GM06990 (cell line): ENCODE measurements at places on chromosomes 6 and 20.

GRCh38 chr6:32814145-32814544 is 2.7 kb downstream of the HLA-DOB start:
- DNase-seq, result no peak

GRCh38 chr20:62849431-62849830 is 12.2 kb downstream of the TCFL5 start:
- DNase-seq, result no peak

DNA sequence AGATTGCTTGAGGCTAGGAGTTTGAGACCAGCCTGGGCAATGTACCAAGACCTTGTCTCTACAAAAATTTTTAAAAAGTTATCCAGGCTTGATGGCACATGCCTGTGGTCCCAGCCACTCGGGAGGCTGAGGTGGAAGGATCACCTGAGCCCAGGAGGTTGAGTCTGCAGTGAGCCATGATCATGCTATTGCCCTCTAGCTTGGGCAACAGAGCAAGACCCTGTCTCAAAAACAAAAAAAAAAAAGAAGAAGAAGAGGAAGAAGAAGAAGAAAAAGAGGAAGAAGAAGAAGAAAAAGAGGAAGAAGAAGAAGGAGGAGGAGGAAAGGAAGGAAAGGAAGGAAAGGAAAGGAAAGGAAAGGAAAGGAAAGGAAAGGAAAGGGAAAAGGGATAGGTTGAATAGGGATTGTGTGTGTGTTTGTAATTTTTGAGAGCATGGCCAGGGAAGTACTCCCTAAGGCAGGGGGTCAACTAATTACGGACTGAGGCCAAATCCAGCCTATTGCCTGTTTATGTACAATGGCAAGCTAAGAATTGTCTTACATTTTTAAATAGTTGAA is 43.0 kb upstream of the ZNF217 start:
- DNase-seq, result no peak

GRCh38 chr6:53926505-53926904 is 131.7 kb downstream of the LRRC1 start:
- no peak for DNase-seq

GRCh38 chr6:40803897-40804702 is 216.9 kb upstream of the LRFN2 start:
- DNase-seq, result no peak

GRCh38 chr20:54345821-54346220 is 129.6 kb upstream of the DOK5 start:
- no peak for DNase-seq

DNA sequence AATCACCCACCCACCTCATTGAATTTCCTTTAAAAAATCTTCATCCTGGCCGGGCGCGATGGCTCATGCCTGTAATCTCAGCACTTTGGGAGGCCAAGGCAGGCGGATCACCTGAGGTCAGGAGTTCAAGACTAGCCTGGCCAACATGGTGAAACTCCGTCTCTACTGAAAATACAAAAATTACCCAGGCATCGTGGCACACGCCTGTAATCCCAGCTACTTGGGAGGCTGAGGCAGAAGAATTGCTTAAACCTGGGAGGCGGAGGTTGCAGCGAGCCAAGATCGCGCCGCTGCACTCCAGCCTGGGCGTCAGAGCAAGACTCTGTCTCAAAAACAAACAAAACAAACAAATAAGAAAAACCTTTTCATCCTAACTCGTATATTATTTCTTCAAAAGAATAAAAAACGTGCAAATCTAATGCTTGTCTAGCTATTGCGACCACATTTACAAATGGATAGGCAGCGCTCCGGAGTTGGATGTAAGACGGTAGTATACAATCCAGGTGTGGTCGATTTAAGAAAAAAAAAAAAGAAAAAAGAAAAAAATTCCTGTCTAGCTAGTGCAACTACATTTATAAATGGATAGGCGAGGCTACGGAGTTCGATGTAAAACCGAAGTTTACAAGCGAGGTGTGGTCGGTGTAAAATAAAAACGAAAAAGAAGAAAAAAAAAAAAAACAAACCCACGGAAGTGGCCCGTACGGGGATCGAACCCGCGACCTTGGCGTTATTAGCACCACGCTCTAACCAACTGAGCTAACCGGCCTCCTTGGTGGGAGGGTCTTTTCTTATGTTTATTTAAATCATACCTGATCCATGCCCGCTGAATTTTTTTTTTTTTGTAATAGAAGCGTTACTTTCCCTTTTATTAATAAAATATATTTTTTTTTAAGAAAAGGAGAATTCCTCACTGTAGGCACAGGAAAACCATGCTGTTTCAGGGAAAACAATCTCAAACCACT is 70.7 kb upstream of the PRSS16 start:
- peak; percentile 40 for DNase-seq

GRCh38 chr6:85402071-85402470 is 47.8 kb upstream of the NT5E start:
- no peak for DNase-seq
